ENCODE measurements at places on chromosomes 4 and X.

DNA sequence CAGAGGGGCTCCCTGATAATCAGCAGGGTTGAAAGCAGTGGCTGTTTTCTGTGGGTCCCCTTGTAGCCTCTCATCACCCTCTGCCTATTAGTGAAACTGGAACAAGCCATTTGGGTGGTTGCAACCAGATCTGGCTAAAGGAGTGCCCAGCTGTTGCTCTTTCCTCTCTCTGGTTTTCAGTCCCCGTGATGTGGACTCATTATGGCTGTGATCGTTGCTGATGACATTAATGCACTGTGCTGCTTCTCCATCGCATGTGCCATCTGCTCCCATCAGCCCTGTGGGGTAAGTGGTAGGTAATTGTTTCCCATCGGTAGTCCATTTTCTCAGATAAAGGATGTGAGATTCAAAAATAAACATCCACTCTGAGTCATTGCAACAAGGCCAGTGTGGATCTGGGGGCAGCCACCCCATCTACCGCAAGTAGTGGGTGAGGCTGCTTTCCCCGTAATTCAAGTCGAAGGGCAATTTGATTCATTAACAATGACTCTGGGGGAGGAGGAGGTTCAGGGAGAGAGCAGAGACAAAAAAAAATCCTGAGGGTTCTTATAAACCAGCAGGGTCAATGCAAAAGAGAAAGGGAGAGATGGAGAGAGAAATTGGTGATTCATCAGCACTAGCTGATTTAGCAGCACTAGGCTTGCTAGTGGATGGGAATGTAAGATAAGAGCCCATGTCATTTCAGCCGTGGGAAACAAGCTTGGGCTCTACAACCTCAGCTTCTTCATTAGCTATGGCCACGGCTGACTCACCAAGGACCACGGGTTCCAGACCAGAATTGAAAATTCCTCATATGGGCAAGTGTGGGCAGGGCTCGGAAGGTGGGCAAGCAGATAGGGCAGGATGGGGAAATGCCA lies 357.8 kb downstream of the MID1IP1 start:
- DNase-seq = no peak

DNA sequence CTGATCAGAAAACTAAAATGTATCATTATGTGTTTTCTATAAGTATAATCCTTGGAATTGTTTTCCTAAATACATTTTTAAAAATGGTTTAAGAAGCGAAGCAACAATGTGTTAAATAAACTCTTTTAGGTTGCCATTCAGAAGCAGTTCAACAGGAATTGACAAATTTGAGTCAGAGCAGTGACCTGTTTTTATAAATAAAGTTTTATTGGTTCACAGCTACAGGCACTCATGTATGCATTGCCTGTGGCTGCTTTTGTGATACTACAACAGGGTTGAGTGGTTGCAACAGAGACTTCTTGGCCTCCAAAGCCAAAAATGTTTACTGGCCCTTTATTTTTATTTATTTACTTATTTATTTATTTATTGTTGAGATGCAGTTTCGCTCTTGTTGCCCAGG lies 99.5 kb downstream of the FRMPD4 start:
- DNase-seq = no peak

GRCh38 chrX:39039890-39040289 lies 238.6 kb downstream of the MID1IP1 start:
- DNase-seq = no peak

- DNase-seq = no peak
Measured at GRCh38 chr4:69984030-69984443, 11.7 kb upstream of the STATH start.

- no peak for DNase-seq
Measured at GRCh38 chr4:90095000-90095399, 32.2 kb upstream of the CCSER1 start.

GRCh38 chr4:111937368-111937767 lies 207.9 kb upstream of the FAM241A start:
- no peak for DNase-seq

DNA sequence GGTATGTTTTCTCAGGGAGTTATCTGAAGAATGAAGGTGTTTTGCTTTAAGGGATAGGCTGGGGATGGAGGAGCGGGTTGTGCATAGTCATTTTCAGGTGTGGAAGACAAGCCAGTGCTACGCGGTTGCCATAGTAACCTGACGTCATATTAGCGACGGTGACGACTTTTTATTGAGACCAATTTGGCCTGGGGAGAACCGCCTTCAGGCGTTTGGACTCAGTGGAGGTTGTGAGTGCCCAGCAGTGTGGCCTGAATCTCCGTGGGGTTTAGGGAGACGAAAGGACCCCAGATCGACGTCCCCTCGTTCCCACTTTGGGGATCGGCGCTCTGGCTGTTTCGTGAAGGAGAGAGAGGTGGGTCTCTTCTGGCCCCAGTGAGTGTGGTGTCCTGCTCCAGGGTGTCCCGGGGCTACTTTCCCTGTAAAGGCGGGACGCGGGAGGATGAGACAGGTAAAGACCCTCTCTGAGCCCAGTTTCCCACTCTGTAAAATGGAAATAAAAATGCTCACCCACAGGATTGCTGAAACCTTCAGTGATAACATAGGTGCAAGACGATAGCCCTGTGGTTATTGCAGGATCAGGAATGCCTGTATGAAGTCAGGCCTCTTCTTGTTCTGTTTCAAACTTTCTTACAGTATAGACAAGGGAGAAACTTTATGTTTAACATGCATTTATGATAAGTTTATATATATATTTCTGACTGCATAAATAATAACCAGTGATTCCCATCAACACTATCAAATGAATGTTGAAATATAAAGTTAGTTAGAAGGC lies 48.6 kb downstream of the GPRASP3 start:
- DNase-seq = peak; percentile 41

GRCh38 chr4:1968686-1969295 lies 40.0 kb downstream of the NELFA start:
- no peak for DNase-seq

DNA sequence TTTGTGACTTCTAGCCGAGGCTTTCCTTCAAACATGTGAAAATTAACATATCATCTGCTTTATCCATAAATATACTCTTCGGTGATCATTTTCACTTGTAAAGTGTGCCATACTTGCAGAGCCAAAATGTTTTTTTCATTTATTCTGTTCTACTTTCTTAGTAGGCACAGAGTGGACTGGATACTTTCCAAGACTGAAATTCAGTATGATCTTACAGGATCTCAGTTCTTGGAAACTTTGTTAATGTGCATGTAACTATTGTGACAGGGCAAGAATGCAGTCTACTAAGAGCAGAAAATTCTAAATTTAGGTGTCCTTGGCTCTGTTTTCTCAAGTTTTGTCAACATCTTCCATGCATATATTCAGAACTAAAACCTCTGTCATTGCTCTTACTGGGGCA lies 284.9 kb downstream of the TEX13A start:
- DNase-seq = no peak

- no peak for DNase-seq
Measured at GRCh38 chrX:119757979-119758730, at the start of gene SOWAHD. SOWAHD (plus strand) TSS chrX:119758588; CDS start chrX:119758668, 80 bp downstream.

DNA sequence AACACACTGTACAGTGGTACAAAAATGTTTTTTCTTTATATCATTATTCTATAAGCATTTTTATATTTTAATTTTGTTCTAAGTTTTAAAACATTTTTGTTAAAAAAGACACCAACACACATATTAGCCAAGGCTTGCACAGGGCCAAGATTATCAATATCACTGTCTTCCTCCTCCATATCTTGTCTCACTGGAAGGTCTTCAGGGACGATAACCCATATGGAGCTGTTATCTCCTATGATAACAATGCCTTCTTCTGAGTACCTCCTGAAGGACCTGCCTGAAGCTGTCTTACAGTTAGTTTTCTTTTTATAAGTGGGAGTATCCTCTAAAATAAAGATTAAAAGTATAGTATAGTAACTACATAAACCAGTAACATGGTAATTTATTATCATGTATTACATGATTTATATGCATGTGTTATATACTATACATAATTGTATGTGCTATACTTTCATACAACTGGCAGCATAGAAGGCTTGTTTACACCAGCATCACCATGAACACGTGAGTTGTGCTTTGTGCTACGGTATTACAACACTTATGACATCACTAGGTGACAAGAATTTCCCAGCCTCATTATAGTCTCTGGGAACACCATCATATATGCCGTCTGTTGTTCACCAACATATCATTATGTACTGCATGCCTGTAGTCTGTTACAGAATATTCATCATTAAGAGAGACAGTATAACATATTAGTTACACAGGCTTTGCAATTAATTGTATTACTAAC lies 90.7 kb downstream of the WDFY3 start:
- no peak for DNase-seq

GRCh38 chrX:14871767-14872166 lies 1.1 kb downstream of the FANCB start:
- DNase-seq = no peak

GRCh38 chr4:7462509-7462971 lies 27.8 kb upstream of the PSAPL1 start:
- no peak for DNase-seq

GRCh38 chr4:1315836-1316536 lies 26.3 kb downstream of the MAEA start:
- DNase-seq = no peak

DNA sequence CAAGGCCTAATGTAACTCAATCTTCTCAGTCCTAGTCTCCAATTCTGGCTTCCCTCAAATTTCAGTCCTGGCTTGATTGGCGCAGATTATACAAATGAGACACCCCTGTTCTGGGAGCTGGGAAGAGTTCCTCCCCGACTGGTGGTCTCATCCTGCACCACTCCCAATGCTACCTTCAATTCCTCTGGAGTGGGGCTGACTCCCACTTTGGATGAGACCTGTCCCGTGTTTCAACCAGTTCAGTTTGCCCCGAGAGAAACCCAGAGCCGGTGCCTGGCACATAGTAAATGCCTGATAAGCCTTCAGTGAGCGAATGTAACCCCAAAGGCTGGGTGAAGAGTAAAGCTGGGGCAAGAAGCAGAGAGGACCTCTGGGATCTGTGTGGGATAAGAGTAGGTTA lies 4.0 kb upstream of the SYP start:
- DNase-seq = no peak

DNA sequence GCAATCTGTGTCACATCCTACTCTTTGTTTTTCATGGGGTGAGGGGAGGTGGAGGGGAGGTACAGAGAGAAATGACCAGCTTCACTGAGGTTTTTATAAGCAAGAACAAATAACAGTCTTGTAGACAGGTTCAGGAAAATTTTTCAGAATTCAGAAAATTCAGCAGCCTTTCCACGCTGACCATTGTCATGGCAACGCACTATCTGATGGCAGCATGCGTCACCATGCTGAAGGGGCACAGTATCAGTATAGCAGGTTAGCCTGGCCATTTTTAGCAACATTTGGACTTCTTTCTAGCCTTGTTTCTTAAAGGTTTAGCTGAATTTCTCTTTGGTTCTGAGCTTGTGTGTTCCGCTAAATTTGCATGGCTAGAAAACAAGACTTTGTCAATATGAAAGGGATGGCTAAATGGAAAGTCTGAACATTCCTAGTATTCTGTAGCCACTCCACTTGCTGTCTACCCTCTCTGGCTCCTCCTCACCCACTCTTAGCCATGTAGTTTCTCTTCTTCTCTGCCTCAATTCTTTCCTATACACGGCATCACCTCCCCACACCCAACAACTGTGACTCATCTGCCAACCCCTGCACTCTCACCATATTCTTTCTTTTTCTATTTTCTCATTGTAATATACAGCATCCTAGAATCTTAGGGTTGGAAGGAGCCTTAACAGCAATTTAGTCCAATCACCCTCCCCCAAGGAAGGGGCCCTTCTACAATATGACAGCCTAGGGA lies 42.7 kb upstream of the CITED1 start:
- DNase-seq = no peak

DNA sequence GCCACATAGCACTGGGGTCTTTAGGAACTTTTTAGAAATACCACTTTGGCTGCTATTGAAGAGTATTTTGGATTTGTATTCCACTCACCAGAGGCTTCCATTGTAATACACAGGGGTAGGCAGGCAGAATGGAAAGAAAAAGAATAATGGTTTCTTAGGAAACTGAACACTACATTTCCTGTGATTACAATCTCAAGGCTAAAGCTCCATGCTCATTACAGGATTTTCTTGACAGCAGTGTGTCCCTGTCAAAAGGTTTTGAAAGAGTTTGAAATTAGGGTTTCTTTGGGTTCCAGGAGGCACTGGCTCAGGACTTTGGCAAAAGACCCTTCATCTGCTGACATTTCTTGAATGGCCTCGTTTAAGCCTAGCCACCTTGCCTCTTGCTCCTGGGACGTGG lies 74.8 kb upstream of the STIM2 start:
- no peak for DNase-seq

DNA sequence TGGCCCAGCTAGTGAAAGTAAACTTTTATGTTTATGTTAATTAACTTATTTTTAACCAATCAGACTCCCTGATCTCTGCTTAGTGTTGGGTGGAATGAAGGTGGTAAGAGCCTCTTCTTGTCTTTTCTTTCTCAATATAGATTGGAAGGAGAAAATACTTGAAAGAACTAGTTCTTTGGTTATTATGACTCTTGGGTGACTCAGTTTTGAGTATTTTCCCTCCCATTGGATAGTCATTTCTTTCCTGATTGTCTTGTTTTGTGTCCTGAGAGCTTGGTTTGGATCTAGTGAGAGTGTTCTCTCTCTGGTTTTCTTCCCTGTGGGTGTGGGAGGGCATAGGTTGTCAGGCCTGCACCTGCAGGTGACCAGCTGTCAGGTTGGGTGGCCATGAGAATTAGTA lies 172.0 kb upstream of the GLRA2 start:
- DNase-seq = no peak

DNA sequence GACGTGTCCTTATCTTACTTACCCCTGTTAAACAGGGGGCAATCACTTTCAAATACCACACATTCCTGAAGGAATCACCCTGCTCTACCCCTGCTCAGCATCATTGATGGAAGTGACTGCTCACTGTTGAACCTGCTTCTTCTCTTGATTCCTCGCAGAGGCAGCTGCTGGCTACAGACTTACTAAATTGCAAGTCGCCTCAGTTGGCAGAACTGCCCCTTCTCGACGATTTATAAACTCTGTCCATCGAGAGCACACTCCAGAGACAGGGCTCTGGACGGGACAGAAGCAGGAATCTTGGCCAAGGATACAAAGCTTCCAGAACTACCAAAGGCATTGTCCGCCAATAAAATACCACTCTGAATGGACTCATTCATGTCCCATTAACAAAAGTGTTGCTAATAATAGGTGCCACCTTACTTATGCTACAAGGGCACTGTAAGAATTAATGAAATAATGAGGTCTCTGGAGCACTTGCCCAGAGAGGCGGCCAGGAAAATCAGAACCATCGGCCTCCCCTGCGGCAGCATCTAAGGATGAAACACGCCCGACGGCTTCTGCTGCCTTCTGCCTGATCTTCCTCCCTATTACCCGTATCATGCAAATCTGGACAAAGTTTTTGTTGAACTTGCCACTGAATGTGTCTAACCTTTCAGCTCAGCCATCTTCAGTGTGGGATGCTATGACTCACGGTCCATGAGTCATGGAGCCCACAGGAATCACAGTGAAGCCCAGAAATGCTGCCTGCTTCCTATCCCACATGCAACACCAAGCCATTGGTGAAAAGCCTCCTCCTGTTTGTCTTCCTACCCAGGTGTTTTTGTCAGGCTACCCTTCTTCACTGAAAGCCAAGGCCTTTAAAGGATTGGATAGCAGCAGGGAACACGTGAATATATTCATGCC lies 164.9 kb downstream of the MAML3 start:
- peak; percentile 10 for DNase-seq

Data from stimulated activated CD4-positive, alpha-beta T cell treated with anti-CD3 and anti-CD28 coated beads, Interleukin-1b, Interleukin-23, amount 100 ng/mL, for 1 hour (primary cell).